ENCODE measurements at places on chromosomes 2 and 18.

DNA sequence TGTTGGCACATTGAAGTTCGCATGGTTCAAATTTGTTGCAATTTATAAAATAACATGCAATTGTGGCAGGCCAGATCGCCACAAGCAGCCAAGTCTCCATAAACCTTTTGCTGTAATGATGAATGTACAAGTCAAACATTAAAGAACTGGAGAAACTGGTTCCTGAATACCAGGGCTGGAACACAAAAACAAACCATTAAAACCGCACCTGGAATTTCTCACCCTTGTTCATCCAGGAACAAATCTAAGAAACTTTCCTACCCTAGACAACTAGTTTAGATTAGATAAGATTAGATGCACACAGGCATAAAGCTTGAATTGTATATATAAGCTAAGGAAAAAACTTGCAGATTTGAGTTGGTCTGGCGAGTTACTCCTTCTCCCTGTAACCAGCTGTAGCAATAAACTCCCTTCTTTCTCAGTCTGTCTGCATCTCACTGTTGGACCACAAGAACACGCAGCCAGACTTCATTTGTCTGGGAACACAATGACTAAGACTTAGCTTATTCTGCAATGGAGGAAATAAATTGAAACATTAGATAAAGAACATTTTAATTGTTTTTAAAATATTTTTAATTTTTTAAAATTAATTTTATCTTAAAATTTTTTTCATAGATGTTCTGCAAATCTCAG lies 1835.5 kb upstream of the LRRTM1 start:
- no peak for DNase-seq

- no peak for DNase-seq
These were observed 189.3 kb downstream of the CLIP4 start for GRCh38 chr2:29304399-29305060.

- no peak for DNase-seq
These were observed 95.8 kb upstream of the MAP4K3 start for GRCh38 chr2:39532933-39533332.

- DNase-seq: no peak
These were observed 36.6 kb downstream of the VAPA start for GRCh38 chr18:9950289-9951016.

DNA sequence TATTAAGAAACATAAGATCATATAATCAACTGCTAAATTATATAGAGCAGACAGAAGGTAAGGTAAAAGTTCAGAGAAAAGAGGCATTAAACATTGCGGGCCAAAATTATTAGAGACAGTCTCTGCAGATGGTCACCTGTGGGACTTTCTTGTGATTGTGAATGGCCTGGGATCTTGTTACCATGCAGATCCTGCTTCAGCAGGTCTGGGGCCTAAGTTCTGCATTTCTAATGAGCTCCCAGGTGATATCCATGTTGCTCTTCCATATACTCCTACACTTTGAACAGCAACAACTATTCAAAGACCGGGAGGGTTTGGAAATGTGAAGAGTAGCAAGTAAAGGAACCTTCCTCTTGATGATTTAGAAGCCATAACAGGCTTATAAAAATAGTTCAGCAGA lies 8.5 kb upstream of the ETAA1 start:
- DNase-seq: no peak

- no peak for DNase-seq
These were observed 248.8 kb upstream of the FN1 start for GRCh38 chr2:215684448-215685237.

- no peak for DNase-seq
These were observed 75.8 kb upstream of the BCL11A start for GRCh38 chr2:60629305-60629662.

DNA sequence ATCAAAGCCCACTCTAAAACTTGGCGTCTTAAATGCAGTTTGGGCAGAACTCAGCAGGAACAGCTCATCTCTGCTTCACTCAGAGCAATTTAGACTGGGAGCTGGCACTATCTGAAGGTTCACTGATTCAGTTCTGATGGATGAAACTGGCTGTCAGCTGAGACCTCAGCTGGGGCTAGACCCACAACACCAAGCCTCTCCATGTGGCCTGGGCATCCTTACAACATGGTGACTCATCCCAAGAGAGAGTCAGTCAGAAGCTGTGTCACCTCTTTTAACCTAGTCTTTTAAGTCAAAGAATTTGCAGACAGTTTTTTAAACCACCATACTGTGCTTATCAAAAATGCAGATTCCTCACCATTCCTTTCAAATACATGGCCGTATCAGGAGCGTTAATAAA lies 62.6 kb upstream of the ZNF397 start:
- DNase-seq: no peak

DNA sequence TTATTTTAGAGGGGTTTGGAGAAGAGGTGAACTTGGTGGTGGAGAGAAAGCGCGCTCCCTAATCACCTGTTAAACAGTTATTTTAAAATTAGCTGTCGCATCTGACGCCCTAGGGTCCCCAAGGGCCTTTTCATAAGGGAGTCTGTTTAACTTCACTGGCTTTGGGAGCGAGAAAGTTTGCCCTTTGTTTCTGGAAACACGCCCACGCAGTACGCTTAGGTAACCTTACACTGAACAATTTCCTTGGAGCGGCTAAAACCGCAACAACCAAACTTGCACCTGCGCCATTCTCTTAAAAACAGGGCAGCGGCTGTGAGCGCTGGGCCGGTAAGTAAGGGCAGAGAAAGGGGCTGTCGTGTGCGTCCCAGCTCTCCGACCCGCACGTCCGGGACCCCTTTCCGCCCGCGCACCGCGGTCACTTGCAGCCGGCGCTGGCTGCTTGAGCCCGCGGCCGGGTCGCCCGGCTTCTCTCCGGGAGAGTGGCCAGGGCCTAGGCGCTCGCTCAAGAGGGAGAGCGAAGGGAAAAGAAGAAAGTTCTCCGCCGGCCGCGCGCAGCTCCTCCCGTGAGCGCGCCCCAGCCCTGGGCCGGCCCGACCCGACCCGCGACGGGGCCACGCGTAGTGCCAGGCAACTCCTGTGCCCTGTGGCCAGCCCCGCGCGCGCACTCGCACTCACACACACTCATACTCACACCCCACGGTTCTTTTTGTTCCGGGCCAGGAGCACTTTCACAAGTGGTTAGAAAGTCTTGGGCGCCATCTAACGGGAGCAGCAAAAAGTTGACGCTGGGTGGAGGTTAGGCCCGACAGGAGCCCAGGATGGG lies 19.2 kb downstream of the POU3F3 start:
- DNase-seq: no peak

DNA sequence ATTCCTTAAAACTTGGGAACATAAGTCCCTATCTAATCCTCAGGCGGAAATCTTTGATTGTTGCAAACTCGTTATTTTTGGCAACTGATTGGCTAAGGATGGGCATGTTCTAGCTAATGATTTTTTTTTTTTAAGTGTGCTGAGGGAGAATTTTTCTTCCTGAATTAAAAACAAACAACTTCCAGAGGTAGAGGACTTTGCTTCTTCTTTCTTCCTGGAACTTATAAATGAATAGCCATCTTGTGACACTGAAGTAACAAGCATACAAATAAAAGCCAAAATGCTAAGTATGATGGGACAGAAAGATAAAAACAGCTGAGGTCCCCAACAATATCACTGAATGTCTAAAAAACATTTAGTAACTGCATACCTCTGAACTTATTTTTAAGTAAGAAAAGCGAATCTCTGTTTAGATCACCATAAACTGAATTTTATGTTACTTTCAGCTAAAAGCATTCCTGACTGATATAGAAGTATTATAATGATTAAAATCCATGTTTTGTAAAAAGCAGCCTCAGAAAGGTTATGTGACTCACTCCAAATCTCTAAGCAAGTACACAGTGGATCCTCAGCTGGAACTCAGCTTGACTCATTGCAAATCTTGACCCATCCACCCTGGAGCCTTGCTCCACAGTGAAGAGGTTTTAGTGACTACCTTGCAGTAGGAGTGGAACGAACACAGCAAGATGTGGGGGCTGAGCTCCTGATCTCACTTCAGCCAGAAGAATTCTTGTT lies 344.4 kb downstream of the CLIP4 start:
- no peak for DNase-seq

GRCh38 chr2:241491549-241492173 lies 16.7 kb downstream of the STK25 start:
- DNase-seq: no peak

DNA sequence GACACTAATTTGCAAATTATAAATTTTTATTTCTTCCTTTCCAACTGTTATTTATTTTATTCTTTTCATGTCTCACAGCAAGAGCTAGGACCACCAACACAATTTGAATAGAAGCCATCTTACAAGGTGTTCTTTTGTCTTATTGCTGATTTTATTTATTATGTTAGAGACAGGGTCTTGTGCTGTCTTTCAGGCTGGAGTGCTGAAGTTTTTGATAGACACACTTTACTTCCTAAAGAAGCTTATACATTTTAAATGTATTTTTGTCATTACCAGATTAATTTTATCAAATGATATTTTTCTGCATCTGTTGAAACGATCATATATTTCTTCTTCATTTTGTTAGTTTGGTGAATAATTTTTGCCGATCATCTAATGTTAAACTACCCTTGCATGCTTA lies 130.3 kb upstream of the BCL2L11 start:
- no peak for DNase-seq

DNA sequence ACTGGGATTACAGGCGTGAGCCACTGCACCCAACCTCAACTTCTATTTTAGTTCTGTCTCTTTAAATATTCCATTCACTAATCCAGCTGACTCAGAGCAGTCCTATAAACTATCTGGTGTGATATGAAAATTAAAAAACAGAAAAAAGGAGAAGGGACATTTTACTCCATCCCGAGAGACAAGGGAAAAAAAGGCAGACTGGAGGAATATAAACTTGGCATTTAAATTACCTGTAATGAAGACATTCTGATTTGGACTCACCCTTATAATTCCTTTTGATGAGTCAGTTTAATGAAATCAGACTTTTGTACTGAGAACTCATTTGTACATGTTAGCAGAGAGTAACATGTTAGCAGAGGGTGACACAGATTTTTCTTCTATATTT lies 74.8 kb upstream of the RIOK3 start:
- no peak for DNase-seq

DNA sequence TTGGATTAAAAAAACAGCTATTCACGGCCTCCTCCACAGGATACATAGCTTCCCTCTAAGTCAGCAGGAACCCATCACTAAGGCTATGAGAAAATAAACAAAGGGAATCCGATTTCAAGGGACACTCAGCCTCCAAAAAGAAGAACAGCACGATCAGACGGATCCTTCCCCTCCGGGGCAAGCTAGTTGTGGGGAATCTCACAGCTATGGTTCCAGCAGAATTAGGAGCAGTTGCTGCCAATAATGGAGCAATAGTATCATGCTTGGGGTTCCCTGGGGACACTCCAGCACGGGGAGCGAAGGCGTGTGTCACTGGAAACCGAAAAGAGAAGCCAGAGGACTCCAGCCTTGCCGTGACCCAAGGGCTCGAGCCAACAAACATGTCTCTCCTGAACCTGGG lies 163.1 kb downstream of the TTC32 start:
- DNase-seq: no peak

GRCh38 chr2:100984892-100985307 lies 17.2 kb upstream of the RPL31 start:
- DNase-seq: peak; percentile 75

- no peak for DNase-seq
These were observed 267.9 kb upstream of the TNP1 start for GRCh38 chr2:217127744-217128143.

DNA sequence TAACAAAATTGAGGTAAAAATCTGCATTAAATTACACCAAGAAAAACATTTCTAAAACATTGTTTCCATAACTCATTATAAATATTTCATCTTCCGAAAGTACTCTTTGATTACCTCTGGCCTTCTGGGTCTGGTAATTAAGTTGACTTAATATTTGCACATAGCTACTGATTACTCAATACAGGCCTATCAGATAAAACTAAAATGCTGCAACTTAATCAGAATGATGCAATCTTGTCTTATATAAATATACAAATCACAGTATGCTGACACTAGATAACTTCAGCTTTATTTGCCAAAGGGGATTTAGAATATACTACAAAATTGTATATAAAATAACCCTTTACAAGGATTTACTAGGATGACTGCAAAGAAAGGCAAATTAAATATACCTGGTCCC lies 49.3 kb downstream of the SLC35F5 start:
- no peak for DNase-seq

DNA sequence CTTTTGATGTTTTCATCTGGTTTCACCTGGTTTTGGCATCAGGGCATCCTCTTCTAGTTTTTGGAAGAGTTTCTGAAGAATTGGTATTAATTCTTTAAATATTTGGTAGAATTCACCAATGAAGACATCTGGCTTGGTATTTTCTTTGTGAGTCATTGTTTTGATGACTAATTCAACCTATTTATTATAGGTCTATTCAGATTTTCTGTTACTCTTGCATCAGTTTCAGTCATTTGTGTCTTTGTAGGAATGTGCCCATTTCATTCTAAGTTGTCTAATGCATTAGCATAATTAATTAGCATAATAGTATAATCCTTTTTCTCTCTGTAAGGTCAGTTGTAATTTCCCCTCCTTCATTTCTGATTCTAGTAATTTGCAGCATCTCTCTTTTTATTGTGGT lies 8.0 kb downstream of the GNLY start:
- DNase-seq: no peak

GRCh38 chr2:3126911-3127621 lies 250.6 kb downstream of the EIPR1 start:
- DNase-seq: peak; percentile 2

DNA sequence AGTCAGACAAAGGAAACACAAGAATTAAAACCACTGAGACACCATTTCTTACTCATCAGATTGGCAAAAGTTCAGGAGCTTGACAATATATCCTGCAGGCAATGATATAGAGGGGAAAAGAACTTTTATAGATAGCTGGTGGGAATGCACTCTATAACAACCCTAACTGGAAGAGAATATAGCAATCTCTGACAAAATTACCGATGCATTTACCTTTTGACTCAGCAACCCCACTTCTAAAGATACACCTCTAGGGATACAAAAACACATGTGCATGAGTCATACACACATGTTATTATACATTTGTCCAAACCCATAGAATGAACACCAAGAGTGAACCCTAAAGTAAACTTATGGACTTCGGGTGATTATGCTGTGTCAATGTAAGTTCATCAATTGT lies 79.4 kb upstream of the SRD5A2 start:
- DNase-seq: no peak

DNA sequence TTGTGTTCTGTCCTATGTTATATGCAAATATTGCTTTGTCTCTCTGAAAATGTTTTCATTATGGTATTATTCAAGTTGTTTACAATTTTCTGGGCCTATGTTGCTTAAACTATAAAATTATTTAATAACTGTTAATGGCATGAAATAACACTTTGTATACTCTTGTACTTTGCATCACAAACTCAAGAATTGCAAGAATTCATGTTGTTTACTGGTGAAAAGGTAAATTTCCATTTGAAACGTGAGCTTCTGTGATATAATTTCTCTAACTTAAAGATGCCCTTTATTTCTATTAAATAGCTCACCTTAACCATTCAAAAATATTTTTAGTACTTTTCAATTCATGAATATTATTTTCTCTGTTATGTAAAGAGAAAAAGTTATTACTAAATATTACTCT lies 1504.2 kb downstream of the SUCLG1 start:
- no peak for DNase-seq

DNA sequence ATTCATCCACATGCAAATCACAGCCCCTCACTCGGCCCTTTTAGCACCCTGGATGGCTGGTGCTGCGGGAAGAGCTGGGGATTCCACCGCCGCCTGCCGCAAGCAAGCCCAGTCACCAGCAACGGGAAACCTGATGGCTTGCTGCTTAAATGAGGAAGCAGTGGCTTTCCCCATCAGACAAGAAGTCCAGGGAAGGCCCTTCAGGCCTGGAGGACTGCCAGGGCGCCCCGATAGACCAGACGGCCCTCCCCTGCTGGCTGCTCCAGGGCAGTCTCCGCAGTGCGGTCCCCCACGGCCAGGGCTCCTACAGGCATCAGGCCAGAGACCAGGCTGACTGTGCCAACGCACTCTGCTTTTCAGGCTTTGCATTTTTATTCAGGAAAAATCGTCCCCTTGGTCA lies 439.1 kb downstream of the EIPR1 start:
- no peak for DNase-seq

Measured in CD4-positive, alpha-beta T cell (primary cell).